ENCODE measurements at places on chromosomes 3 and 15.

DNA sequence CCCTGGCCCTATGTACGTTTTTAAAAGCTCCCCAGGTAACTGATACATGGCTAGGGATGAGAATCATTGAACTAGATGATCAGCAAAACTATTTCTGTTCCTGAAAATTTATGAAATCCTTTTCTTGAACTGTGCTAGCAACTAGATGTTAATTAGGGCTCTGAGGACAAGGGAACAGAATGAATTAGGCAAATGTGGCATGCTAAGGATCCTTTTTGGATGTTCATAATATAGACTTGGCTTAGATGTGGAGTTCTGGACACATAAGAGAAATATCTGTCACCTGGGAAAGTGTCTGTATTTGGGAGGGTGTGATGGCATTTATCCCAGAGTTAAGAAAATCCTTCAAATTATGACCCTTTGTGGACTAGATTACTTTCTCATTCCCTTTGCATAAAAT lies 71.2 kb downstream of the RSRC1 start:
- no peak for DNase-seq

DNA sequence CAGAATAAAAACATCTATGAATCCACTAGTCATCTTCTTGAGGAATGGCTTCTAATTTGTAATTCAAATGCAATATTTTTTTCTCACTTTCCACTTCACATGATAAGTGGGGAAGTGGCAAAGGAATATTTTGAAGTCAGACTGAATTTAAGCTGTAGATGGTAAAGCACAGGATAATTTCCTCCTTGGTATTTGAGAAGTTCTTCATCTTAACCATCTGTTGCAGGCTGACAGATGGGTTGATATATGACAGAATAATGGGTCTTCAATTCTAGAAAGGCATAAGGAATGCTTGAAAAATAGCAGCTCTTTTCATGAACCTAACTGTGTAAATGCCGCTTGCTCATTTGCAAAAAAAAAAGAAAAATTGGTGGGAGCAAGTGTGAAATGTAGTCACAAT lies 66.5 kb upstream of the SNTN start:
- DNase-seq: no peak

DNA sequence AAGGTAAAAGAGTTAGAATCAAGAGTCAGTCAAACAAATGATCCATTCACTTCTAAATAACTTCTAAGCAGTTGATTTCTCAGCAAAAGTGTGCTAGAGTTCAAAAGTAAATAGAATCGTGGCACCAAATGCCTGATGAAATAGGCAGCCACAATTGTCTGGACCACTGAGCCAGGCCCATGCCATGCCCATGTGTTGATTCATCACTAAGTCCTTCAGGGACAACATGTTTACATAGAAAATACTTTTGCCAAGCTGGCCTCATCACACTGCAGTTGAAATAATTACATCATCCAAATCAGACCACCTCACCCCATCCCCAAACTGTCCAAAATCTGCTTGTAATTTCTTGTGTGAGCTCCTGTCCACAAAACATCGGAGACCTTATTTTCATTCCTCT lies 216.3 kb downstream of the IGSF11 start:
- no peak for DNase-seq

GRCh38 chr3:193831495-193832455 lies 238.8 kb downstream of the OPA1 start:
- DNase-seq: no peak

DNA sequence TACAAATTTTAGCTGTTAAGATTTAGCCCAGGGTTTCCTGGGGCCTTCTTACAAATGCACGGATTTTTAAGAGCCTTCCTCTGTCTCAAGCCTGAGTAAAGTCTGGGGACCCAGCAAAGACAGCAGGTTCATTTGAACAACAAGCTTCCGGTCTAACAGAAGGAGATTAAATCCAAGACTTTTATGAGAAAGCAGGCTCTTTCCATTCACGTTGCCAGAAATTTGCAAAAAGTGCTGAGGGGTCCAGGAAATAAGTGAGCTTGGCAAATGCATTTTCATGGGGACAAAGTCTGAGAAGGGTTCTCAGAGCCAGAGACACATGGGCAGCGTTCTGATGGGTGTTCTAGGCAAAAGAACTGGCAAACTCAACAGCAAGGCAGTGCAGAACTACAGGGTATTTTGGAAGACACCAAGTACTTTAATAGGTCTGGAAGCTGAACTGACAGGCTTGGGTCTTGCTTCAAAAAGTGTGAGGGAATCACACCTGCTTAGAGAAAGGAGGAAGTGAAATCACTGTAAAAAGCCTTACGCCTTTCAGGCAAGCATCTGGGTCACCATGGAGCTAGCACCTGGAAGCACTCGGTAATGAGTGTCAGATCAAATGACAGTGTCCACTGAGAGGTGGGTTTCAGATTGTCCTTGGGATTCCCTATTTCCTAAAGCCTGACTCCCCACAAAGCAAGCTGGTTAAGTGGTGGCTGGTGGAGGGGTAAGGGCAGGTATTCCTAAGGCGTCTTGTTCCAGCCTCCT lies 115.8 kb upstream of the ARHGEF3 start:
- no peak for DNase-seq

GRCh38 chr15:99564221-99565048 lies 1.3 kb upstream of the MEF2A start:
- DNase-seq: no peak

- no peak for DNase-seq
Observed at GRCh38 chr3:16841041-16841753, 43.6 kb upstream of the PLCL2 start.

DNA sequence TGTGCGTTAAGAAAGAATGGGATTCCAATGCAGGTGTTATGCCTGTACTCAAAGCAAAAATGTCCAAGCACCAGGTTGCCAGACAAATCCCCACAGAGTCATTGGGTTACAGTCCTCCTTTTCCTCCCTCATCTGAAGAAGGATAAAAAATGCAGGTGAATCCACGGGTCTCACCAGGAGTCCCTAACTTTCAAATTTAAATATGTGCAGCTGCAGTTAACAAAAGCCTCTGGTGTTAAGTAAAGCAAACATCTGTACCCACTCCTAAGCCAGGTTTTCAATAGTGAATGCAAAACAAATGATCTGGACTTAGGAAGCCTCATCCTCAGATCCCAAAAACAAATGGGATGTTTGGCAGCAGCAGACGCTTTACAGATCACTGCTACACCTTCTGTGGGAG lies 70.4 kb upstream of the SETMAR start:
- no peak for DNase-seq

DNA sequence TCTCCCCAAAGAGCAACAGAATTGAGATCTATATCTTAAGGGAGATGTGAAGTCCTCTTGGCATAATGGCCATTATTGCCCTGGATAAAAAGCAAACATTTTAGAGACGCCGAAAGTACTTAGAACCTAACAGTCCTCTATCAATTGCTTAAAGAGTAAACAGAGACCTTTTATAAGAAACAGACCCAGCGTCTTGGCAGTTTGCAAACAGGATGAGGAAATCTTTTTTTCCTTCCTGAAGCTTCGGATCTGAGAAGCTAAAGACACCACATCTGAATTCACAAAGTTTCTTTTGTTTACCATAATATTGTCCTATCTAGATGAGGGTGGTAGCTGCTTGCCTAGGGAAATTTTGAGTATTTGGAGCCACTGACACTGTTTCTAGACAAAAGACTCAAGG lies 59.9 kb upstream of the LIMD1 start:
- no peak for DNase-seq

GRCh38 chr15:52146776-52147175 lies 34.2 kb upstream of the BCL2L10 start:
- DNase-seq: no peak

DNA sequence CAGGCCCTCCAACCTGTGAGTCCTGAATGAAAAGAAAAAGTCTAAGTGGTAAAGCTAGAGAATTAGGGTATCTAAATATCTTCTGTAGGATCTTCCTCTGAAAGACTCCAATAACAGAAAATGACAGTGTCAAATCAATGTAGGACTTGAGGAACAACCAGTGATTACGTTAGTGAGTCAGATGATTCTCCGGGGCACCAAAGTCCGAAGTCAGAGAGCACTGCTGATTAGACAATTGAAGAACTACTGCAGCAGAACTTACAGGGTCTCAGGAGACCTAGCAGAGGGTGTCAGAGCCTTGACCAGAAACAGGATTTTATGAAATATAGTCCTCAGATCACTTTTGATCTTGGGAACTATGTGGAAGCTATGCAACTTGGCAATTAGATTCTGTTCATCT lies 605.8 kb downstream of the EPHA3 start:
- DNase-seq: no peak

DNA sequence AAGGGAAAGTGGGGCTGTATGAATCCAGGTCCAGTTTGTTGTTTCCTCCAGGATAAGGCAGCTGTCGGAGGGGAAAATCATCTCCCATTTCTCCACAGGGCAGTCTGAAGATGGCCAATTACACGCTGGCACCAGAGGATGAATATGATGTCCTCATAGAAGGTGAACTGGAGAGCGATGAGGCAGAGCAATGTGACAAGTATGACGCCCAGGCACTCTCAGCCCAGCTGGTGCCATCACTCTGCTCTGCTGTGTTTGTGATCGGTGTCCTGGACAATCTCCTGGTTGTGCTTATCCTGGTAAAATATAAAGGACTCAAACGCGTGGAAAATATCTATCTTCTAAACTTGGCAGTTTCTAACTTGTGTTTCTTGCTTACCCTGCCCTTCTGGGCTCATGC lies 911 bp downstream of the CCRL2 start:
- no peak for DNase-seq

DNA sequence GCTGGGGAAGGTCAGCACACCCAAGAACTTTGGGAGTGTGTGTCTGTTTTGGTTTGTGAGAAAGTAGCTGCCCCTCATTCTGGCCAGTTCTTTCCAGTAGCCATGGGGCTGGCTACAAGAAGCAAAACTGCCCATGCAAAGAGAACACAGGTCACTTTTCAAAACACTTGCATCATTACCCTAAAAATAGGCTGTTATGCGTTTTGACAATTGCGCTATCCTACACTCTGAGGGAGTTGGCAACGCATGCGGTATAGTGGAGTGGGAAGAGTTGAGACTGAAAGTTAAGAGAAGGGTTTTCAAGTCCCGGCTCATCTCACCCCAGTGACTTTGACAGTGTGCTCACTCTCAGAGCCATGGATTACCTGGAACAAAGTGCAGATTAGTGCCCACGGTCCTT lies 41.8 kb upstream of the MYZAP start:
- no peak for DNase-seq

GRCh38 chr15:28289694-28290463 lies 32.1 kb downstream of the HERC2 start:
- DNase-seq: no peak

DNA sequence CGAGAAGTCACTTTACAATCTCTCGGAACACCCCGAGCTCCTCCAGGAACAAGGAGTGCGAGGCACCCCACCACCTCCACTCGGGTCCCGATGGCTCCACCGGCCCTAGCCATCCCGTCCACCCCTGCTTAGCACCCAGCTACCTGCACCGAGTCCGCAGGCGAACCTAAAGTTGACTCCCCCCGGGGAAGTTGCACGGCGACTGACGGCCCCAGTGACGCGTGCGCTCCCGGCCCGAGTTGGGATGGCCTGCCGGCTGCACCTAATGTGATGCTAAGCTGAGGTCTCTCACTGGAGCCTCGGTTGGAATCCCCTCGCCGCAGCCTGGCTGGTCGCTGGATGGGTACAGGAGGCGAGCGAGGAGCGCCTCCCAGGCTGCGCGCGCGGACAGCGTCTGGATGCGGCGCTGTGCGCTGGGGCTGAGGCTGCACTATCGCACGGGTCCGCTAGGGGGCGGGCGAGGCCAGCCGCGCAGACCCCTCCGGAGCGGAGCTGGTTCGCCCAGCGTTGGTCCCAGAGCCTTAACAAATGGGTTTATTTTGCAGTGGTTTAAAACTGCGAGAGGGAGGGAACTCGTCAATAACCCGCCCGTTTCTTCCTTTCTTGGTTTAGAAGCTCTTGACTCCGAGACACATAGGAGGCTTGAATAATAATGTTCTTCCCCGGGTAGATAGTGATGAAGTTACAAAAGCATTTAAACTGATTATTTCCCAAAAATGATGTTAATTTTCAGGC lies at the start of gene OXTR:
Gene OXTR (minus strand): TSS at position 526 of the 735 bp plus-strand sequence. CDS start 1,426 bp downstream, outside the sequence.
- DNase-seq: peak; percentile 19

DNA sequence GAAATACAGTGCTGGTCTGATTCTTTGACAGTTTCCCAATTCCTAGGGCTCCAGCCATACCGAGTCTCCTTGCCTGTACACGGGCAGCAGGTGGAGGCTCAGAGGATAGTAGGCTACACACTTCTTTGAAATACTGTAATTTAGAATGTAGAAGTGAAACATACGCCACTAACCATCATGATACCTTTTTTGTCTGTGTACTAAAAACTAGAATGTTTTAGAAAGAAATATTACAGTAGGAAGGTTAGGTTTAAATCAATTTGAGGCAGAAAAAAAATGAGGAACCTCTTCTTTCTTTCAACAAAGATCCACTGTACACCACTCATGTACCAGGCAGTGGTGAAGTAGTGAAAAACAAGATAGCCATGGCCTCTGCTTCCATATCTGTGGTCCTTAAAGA lies 354.7 kb downstream of the MCTP2 start:
- no peak for DNase-seq

DNA sequence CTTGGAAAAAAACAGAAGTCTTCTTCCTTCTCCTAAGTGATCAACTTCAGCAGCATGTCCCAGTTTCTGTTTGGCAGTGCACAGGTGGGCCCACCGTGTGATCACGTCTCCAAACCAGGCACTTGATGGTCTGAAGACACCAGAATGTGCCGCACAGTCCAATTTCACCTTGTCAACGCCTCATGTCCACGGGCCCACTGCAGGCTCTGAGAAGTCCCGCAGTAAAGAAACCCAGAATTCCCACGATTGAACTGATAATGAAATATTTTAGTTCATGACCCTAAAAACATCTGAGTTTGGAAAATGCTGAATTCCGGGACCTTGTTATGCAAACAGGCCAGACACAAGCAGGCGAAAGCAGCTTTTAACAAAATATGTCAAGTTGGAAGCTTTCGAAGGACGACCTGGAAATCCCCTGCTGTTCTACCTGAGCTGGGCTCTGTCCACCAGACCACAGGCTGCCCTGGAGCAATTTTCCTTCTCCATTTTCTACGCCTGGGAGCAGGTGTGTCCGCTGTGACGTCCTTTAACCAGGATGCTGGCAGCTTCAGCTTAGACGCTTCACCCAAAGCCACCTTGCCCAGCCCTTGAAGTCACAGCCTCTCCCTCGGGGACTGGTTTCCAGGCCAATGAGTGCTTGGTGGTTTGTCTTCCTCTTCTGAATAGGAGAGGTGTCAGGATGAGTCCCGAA lies 167.8 kb upstream of the IQSEC1 start:
- DNase-seq: no peak

DNA sequence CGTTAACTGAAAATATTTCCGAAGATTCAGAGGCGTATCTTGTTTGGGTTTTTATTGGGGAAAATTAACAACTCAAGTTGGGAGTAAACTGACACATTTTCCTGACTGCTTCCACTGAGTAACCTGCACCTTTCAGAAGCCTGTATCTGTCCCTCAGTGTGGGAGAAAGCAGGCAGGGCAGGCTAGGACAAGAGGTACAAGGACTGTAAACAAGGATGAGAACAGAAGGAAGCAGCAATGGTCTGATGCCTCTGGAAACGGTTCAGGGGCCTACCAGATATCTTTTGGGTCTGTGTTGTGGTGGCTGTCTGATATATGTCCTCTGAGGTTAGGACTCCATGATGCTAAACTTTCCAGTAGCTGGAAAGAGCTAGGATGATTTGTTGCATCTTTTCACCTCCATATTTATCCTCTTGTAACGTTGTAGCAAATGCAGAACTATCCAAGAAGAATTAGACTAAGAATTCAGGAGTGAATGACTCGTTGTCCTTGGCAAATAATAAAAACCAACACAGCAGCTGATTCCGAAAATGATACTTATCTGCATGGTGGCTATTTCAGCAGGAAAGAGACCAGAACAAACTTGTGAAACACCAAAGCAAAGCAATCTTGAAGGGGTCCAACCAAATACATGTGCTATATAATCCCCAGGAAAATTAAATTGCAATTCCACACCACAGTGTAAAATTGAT lies 195.9 kb upstream of the ICE2 start:
- no peak for DNase-seq

All from T-helper 9 cell (primary cell).